ENCODE measurements at places on chromosomes 16 and 17. TPM values are rescaled to one million over a fixed set of nuclear protein-coding genes. Genes with fewer than 3 reads are reported as not detected.
A peak's percentile ranks its signal among the peaks of the same experiment; 100 is the strongest.

- no peak for DNase-seq
Observed at GRCh38 chr17:70825321-70826125, 656.2 kb downstream of the KCNJ2 start.

GRCh38 chr16:17305694-17306093 is 165.1 kb downstream of the XYLT1 start:
- DNase-seq, result no peak

DNA sequence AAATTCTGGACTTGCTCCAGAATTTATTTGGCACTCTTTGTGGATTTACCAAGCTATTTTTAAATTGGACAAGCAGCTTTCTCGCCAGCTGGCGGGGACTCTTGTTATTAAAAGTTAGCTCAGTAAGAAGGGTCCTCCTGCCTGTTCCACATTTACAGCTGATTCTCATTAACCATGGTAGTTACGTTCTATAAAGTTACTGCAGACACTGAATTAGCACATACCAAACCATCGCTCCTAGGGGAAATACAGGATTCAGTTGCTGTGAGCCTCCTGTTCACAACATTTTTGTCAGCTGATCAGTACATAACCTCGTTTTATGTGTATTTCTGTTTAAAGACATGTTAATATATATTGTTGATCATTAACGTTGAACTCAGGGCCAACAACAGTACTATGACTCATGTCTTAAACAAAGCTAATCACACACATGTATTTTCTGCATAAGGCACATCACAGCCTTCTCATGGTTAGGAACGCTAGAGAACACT is 4.2 kb downstream of the LDAF1 start:
- DNase-seq, result no peak

GRCh38 chr16:79698341-79698753 is 97.8 kb upstream of the MAF start:
- no peak for DNase-seq

- no peak for DNase-seq
Observed at GRCh38 chr17:48144976-48145798, 37.6 kb downstream of the SNX11 start.

DNA sequence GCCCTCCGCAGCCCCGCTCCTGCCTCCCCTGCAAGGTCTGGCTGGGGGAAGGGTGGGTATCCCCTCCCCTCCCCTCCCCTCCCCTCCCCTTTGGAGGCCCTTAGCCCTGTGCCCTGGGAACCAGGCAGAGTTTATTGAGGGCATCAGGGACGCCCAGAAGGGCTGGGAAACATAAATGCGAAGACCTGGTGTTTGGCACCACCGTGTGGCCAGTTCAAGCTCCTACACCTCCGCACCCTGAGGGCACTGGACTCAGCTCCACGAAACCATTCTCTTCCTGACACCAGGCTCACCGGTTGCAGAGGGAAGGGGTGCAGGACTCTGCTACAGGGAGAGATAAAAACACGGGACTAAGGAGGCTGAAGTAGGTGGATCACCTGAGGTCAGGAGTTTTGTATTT is 1.0 kb upstream of the AIPL1 start:
- peak; percentile 76 for DNase-seq

DNA sequence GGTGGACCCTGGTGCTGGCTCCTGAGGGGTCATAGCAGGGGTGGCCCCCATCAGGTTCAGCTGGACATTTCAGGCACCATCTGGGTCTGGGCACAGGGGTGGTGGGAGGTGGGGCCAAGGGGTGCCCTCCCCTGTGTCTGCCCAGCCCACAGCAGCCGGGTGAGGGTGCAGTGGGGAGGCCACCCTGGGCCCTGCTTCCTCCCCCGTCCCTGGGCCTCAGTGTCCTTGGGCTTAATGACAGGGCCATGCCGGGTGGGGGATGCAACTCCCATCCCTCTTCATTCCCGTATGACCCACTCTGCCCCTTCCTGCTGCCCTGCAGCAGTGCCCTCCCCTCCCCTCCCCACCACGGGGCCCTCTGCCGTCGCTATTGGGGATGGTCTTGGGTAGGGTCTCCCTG is 10.7 kb downstream of the CPNE7 start:
- no peak for DNase-seq

DNA sequence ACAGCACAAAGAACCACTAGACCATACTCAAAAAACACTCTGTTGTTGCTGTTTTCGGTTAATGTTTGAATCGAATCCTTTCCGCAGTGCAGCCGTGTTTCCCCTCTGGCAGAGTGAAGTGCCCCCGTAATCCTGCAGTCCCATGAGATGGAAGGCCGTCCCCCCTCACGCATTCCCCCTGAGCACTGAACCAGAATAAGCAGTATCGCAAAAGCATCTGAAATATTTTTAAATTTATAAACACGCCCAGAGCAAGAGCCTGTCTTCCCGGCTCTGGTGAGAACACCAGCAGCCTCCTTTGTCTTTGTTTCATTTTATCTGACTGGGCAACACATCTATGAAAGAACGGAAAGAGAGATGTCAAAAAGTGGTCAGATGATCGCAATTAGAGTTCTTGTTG is 121.0 kb upstream of the ADAMTS18 start:
- DNase-seq, result no peak

The TPSG1 gene
- 4.3 TPM for total RNA-seq

The JPT2 gene
- total RNA-seq, result 149 TPM

The TNFRSF13B gene
- total RNA-seq, result not detected

The MARVELD3 gene
- not detected for total RNA-seq

The NOTUM gene
- 0.14 TPM for total RNA-seq

The ODAD4 gene
- 1.8 TPM for total RNA-seq
